ENCODE measurements at places on chromosomes 6 and 20. TPM values are rescaled to one million over a fixed set of nuclear protein-coding genes. Genes with fewer than 3 reads are reported as not detected.

DNA sequence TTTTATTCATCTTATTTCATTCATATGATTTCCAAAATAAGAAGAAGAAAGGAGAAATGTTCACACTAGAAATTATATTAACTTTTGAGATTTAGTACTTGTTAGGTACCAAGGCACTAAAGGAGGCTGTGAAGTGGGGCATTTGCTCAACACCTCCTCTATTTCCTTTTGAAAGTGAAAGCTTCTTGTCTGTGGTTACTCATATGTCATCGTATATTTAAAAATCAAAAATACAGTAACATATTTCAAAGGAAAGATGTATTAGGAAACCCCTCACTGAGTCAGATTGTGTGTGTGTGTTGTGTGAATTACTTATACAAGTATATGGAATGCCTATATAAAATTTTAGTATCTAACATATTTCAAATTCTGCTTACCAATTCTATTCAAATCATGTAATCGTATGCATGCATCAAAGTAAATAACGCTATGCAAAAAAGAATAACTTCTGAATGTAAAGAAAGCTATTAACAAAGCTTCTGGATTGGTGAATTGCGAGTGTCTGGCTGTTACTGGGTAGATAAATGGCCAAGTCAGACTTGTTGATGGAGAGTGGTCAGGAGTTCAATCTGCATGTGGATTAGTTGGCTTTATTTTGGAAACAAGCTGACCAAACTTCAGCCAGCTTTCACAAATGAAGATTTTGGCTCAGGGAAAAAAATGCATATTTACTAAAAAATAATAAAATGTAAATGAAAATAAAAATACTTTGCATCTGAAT, 70.9 kb downstream of the PACRG start:
- no peaks in the 10 kb centered on the region for H3K4me1 ChIP-seq
- no peak for DNase-seq
- H3K36me3 ChIP-seq: no peaks in the 10 kb centered on the region
- no peak overlapping the region for H3K27ac ChIP-seq
- H3K4me3 ChIP-seq: no peak overlapping the region
- H3K27me3 ChIP-seq: no peaks in the 10 kb centered on the region

GRCh38 chr6:122712448-122713137, 66.9 kb upstream of the FABP7 start:
- H3K36me3 ChIP-seq: no peaks in the 10 kb centered on the region
- no peak overlapping the region for H3K27ac ChIP-seq
- no peak overlapping the region for H3K4me3 ChIP-seq
- DNase-seq: no peak

- no peak for DNase-seq
- no peaks in the 10 kb centered on the region for H3K4me1 ChIP-seq
- no peaks in the 10 kb centered on the region for H3K27me3 ChIP-seq
- no peaks in the 10 kb centered on the region for H3K36me3 ChIP-seq
These were observed 118.1 kb downstream of the VEGFA start for GRCh38 chr6:43887906-43888683.

DNA sequence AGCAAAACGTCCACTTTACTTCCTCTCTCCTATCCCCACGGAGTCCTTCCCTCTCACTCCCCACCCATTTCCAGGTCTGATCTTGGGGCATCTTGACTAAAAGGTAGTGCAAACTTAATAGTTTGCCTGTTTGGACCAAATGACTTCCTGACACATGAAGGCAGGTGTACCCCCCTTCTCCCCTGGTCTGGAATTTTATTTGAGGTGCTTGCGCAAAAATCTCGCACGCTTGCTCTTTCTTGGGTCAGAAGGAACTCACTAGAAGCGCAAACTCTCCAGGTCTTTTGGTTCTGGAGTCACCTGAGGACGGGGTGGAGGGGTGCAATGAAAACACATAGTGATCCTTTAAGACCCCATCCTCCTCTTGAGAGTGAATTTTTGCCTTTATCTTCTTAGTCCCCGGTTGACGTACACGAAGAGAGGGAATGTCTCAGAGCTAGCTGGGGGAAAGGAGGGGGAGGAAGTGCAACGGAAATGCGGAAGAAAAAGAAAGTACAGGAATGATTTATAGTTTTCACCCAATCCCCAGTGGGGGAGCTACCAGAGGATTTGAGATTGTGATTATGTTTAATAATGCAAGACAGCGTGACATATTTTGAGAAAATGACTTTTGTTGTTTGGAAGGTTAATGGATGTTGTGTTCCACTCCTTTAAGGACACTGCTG, 4.9 kb downstream of the ADGRB3 start:
- no peak overlapping the region for H3K4me3 ChIP-seq
- H3K4me1 ChIP-seq: peaks cover 16% of the 10 kb centered on the region
- H3K27me3 ChIP-seq: no peaks in the 10 kb centered on the region
- no peak for DNase-seq
- H3K27ac ChIP-seq: no peak overlapping the region
- H3K36me3 ChIP-seq: no peaks in the 10 kb centered on the region

DNA sequence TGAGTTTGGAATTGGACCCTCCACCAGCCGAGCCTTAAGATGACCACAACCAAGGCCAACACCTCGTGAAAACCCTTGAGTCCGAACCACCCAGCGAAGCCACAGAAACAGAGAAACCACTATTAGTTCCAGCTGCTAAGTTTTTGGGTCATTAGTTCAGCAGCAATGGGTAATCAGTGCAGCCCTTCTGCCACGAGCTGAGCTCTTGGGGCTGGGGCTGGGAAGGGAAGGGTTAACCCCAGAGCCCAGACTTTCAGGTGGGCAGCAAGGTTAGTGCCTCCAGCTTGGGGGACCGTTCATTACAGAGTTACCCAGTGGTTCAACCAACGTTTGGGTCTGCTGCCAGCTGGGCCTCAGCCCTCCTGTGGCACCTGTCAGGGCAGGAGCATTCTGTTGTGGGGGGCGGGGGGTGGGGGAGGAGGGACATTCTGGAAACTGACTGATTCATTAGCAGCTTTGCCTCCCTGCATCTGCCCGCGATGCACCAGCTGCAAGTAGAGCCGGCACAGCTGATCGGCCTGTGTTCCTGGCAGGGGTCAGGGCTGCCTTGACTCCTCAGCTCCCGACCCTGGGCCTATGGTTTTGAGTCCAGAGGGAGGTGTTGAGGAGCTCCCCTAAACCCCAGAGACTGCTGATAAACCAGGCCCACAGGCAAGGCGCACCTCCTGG, 52.7 kb downstream of the TGM2 start:
- H3K36me3 ChIP-seq: no peaks in the 10 kb centered on the region
- H3K27me3 ChIP-seq: no peaks in the 10 kb centered on the region
- no peak for DNase-seq

- no peaks in the 10 kb centered on the region for H3K36me3 ChIP-seq
- no peaks in the 10 kb centered on the region for H3K4me1 ChIP-seq
- no peak overlapping the region for H3K4me3 ChIP-seq
- H3K27me3 ChIP-seq: peaks cover 84% of the 10 kb centered on the region
- no peak for DNase-seq
These were observed 4.6 kb downstream of the IRF4 start for GRCh38 chr6:396126-396520.

DNA sequence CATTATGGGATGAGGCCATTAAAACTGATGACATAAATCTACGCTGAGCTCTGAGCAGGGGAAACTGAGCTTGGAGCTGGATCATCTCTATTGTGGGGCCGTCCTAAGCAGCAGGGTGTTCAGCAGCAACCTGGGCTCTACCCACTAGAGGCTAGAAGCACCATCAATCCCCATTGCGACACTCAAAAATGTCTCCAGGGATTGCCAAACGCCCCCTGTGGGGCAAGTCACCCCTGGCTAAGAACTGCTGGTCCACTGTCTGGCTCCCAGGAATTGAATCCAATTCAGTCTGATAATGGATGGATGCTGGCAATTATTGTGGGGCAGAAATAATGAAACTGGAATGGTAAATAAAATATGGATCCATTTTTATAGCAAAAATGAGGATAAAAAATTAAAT, 38.2 kb downstream of the PMEPA1 start:
- H3K4me1 ChIP-seq: no peaks in the 10 kb centered on the region
- H3K27ac ChIP-seq: no peak overlapping the region
- no peaks in the 10 kb centered on the region for H3K36me3 ChIP-seq
- DNase-seq: peak; percentile 57

- peaks cover 8% of the 10 kb centered on the region for H3K4me1 ChIP-seq
- H3K36me3 ChIP-seq: no peaks in the 10 kb centered on the region
These were observed 48.2 kb downstream of the GMDS start for GRCh38 chr6:2197177-2197671.

DNA sequence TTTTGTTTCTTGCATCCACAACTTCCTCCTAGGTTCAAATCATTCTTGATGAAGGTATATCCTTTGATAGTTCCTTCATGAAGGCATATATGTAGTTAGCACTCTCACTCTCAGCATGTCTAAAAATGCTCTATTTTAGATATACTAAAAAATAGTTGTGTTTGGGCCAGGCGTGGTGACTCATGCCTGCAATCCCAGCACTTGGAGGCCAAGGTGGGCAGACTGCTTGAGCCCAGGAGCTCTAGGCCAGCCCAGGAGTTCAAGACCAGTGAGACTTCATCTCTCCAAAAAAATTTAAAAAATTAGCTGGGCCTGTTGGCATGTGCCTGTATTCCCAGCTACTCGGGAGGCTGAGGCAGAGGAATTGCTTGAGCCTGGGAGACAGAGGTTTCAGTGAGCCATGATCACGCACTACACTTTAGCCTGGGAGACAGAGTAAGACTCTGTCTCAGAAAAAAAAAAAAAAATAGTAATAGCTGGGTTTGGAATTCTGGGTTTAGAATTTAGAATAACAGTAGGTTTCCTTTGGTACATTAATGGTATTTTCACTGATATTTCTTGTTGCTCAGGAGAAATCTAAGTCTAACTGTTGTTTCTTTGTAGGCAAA, 7.0 kb downstream of the SERAC1 start:
- H3K36me3 ChIP-seq: peaks cover 16% of the 10 kb centered on the region
- no peak overlapping the region for H3K4me3 ChIP-seq
- H3K4me1 ChIP-seq: peaks cover 13% of the 10 kb centered on the region
- H3K27ac ChIP-seq: peak overlapping the region; percentile 47
- no peak for DNase-seq

GRCh38 chr20:10609276-10609675, 64.5 kb downstream of the JAG1 start:
- peaks cover 14% of the 10 kb centered on the region for H3K4me1 ChIP-seq
- no peak for DNase-seq
- H3K4me3 ChIP-seq: no peak overlapping the region

- H3K4me1 ChIP-seq: no peaks in the 10 kb centered on the region
- no peak overlapping the region for H3K27ac ChIP-seq
- no peaks in the 10 kb centered on the region for H3K36me3 ChIP-seq
- H3K4me3 ChIP-seq: no peak overlapping the region
- no peaks in the 10 kb centered on the region for H3K27me3 ChIP-seq
These were observed 488.2 kb downstream of the LMBRD1 start for GRCh38 chr6:69308584-69308983.

GRCh38 chr6:13624871-13625288, 9.7 kb downstream of the NOL7 start:
- no peaks in the 10 kb centered on the region for H3K4me1 ChIP-seq
- peaks cover 79% of the 10 kb centered on the region for H3K36me3 ChIP-seq
- H3K27me3 ChIP-seq: no peaks in the 10 kb centered on the region
- H3K27ac ChIP-seq: no peak overlapping the region
- peak; percentile 53 for DNase-seq

GRCh38 chr6:9795880-9796279, 619.0 kb downstream of the TFAP2A start:
- H3K27ac ChIP-seq: no peak overlapping the region
- H3K4me3 ChIP-seq: no peak overlapping the region
- no peaks in the 10 kb centered on the region for H3K27me3 ChIP-seq
- H3K36me3 ChIP-seq: no peaks in the 10 kb centered on the region
- no peaks in the 10 kb centered on the region for H3K4me1 ChIP-seq
- DNase-seq: no peak

GRCh38 chr20:53582574-53583351, 10.9 kb downstream of the ZNF217 start:
- no peaks in the 10 kb centered on the region for H3K27me3 ChIP-seq
- peaks cover 77% of the 10 kb centered on the region for H3K4me1 ChIP-seq
- DNase-seq: peak; percentile 57
- peaks cover 38% of the 10 kb centered on the region for H3K36me3 ChIP-seq

GRCh38 chr6:10084111-10084986, 330.5 kb downstream of the TFAP2A start:
- no peak overlapping the region for H3K27ac ChIP-seq
- no peaks in the 10 kb centered on the region for H3K4me1 ChIP-seq
- H3K4me3 ChIP-seq: no peak overlapping the region
- no peak for DNase-seq
- no peaks in the 10 kb centered on the region for H3K27me3 ChIP-seq

TSPO2 gene
- not detected for polyA plus RNA-seq

BACH2 gene
- 0.46 TPM for polyA plus RNA-seq

PRR18 gene
- polyA plus RNA-seq: not detected

COL9A3 gene
- polyA plus RNA-seq: 1.3 TPM

CCDC170 gene
- polyA plus RNA-seq: not detected

TOX2 gene
- polyA plus RNA-seq: 6.1 TPM

MAP3K5 gene
- polyA plus RNA-seq: 1.4 TPM

GDAP1L1 gene
- polyA plus RNA-seq: 0.55 TPM

CRIP3 gene
- polyA plus RNA-seq: not detected

BPIFB4 gene
- polyA plus RNA-seq: not detected

SPATS1 gene
- polyA plus RNA-seq: not detected

STMN3 gene
- 111 TPM for polyA plus RNA-seq

Data from SK-N-SH (cell line).